Lung (tissue), 17 donors: ENCODE measurements at places on chromosomes 2 and 18. TPM values are rescaled to one million over a fixed set of nuclear protein-coding genes. Genes with fewer than 3 reads are reported as not detected.

GRCh38 chr2:240387669-240388358, 47.6 kb upstream of the GPC1 start:
- DNase-seq = peak; percentile 42

DNA sequence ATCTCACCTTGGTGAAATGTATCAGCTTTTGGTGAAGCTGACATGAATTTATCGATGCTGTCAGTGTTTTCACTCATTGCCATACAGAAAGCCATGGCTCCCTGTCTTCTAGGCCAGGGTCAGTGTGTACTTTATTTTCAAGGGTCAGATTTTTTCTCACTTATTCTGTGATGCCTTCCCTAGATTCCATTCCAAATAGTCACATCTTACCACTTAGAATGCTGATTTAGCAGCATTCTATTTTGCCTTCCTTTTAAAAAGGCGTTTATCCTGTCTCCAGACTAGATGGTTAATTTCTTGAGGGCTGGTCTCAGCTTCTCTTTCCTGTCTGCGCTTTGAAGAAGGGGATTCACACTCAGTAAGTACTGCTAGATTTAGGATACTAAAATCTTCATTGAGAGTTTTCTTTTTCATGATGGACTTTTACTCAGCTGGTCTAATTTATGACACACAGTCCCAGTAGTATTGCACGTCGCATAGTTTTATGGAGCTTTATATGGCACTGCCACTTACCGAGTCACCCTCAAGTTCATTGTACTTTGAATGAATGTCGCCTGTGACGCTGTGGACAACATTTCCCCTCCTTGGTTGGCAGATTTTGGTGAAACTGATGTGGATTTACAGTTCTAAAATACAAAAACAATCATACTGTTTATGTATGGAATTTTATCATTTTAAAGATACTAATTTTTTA, 194.0 kb downstream of the ZNF407 start:
- DNase-seq = no peak

UGT1A3 gene
- total RNA-seq = not detected

- no peak for DNase-seq
These were observed 182.0 kb downstream of the ZBTB7C start for GRCh38 chr18:48227206-48227605.

SPRED2 gene
- total RNA-seq = 36.4 TPM

GRCh38 chr2:138699421-138699820, 80.8 kb downstream of the NXPH2 start:
- no peak for DNase-seq

DNA sequence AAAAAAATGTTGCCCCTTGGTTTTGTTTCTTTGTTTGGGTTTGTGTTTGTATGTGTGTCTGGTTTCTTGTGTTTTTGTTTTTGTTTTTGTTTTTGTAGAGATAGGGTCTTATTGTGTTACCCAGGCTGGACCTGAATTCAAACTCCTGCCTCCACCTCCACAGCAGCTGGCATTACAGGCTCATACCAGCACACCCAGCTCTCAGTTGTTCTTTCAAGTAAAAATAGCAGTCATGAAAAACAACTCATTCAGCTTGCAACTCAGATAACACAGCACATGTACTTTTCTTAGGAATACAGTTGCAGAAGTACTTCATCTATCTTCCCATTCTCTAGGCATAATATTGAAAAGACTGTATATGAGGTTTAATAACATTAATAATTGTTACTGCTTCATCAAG, 37.0 kb downstream of the ZC3H8 start:
- DNase-seq = no peak

GRCh38 chr18:74251297-74252038, 40.3 kb downstream of the CYB5A start:
- DNase-seq = peak; percentile 76

- DNase-seq = no peak
These were observed 234.3 kb downstream of the ALK start for GRCh38 chr2:29687121-29687520.

DNA sequence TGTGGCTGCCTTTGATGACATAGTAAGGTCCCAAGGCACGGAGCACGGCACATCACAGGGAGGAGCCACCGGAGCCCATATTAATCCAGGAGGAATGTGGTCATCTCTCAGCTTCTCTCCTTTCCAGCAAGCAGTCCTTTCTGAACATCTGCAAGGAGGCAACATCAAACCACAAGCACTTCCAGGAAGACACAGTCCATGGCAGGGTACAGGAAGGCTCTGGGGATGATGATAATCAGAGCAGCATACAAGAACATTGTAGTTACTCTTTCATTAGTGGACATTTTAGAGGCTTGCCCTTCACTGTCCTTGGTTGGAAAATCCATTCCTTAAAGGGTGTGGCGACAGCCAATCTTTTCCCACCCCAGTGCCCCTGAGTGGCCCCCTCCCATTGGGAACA, 31.1 kb downstream of the YPEL5 start:
- no peak for DNase-seq

GRCh38 chr2:85950743-85951142, 62.0 kb upstream of the ST3GAL5 start:
- no peak for DNase-seq

C18orf54 gene
- total RNA-seq = 11.6 TPM

CDK15 gene
- 0.11 TPM for total RNA-seq

- DNase-seq = peak; percentile 79
These were observed 1.8 kb upstream of the ZEB2 start for GRCh38 chr2:144521686-144522085.

MRPS9 gene
- 21.4 TPM for total RNA-seq

DNA sequence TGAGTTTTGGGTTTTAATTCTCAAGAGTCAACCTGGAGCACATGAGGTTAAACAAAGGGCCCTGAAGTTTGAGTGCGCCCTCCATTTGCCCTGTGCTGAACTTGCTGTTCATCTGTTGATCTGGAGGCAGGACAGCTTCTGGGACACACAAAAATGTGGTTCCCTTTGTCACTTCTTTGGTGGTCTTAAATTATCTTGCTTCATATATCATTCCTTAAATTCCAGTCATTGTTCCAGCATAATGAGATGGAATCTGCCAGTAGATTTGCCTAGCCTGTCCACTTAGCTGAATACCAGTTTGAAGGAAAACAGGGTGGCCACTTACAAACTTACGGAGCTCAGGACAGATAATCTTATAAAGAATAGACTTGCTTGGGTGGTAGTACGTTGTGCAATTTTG, 916 bp downstream of the CETN1 start:
- DNase-seq = peak; percentile 66

DNA sequence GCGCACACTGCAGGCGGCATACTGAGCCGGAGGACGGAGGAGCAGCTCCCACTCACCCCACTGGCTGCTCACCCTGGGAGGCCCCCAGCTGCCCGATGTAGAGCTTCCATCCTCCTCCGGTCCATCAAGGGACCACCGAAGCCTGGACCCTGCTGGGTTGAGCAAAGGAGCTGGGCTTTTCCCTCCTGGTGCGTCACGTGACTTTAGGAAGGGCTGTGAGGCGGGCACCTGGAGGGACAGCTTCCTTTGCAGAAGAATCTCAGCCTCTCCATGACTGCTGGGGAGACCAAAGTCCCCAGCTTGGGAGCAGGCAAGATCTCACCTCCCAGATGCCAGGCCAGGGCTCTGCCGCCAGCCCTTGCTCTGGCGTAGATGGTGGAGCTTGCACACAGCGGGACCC, 102.7 kb downstream of the TWIST2 start:
- no peak for DNase-seq

GRCh38 chr2:218860950-218861381, 1.4 kb downstream of the WNT6 start:
- DNase-seq = peak; percentile 88

- peak; percentile 87 for DNase-seq
These were observed 1.8 kb upstream of the BCL11A start for GRCh38 chr2:60555066-60555782.

GRCh38 chr18:37251679-37252078, 313.9 kb downstream of the CELF4 start:
- DNase-seq = no peak

GRCh38 chr2:110843496-110843895, 111.1 kb downstream of the ACOXL start:
- DNase-seq = no peak

DNA sequence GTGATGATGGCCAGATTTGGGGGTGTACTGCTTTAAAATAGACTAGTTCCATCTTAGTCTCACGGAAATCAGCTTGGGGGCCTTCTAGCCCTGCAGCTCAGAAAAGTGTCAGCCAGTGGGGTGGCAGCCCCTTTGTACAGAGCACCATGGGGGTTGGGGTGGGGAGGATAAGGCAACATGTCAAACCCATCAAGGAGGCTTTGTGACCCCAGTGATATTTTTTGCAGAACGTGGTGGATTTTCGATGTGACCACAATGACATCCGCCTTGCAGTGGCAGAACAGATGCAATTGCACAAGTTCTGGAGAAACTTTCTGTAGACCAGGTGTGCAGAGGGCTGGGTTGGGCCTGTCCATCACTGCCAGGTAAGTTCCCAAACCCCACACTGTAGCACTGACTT, 3.0 kb upstream of the CD8A start:
- DNase-seq = no peak

DNA sequence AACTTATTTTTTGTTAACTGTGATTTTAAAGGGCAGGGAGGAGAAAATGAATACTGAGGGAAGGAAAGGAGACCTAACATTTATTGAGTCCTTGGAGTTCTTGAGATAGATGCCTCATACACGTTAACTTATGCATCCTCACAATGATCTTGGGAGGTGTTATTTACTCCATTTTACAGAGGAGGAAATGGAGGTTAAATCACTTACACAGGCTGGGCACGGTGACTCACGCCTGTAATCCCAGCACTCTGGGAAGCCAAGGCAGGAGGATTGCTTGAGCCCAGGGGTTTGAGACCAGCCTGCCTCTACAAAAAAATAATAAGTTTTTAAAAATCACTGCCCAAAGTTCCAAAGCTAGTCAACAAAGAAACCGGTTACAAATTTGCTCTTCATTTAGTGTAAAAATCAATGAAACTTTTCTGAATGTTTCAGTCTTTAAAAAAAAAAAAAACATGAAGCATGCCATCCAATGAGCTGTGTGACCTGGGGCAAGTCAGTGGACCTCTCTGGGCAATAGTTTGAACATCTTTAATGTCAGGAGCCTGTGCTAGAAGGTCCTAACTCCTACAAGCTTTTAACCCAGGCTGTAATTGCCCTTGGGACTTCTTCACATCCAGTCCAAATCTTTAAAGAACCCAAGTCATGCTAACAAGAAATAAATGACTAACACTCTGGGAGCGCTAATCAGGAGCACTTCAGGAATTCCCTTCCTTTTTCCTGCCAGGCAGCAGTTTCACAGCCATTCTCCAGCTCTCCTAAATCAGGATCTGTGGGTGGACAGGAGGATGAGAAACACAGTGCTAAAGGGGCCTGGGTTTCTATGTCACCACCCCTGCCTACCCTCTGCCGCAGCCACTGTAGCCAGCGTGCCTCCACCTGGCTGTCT, 176.4 kb downstream of the TMEM247 start:
- no peak for DNase-seq

UGT1A9 gene
- not detected for total RNA-seq

DNA sequence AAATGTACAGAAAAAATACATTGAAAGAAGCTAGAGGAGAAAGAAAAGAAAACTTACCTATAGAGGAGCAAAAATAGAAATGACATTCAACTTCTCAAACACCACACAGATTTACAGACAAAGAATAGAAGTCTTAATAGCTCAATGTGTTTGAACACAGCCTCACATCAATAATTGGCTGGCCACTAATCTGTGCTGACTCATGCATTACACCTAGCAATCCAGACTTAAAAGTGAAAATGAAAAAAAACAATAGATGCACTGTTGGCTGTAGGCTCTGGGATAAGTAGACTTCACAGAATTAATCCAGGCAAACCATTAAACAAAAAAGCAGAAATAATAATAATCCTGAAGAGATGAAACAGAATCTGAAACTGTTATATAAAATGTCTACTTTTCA, 961.3 kb upstream of the CELF4 start:
- DNase-seq = no peak

DNA sequence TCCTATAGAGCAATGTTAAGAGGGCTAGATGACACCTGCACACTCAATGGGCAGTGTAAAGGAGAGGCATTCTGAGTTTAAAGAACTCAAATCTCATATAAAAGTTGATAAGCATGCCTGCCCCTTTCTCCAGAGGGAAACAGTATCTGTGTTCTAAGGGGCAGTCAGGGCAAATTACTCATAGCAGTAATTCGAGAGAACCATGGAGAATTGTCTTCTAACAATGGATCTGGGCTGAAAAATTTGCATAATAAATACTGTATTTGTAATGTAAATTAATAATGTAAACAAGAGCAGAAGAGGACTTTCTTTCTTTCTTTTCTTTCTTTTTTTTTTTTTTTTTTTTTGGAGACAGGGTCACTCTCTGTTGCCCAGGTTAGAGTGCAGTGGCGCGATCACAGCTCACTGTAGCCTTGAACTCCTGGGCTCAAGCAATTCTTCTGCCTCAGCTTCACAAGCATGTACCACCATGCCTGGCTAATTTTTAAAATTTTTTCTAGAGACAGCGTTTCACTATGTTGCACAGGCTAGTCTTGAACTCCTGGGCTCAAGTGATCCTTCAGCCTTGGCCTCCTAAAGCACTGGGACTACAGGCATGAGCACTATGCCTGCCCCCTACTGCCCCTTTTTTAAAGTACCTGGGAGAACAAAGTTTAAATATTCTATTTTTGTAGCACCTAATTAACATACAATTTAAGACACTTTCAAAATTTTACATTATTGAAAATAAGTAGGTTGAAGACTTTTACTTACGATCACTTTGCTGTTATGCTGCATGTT, 70.6 kb downstream of the OTX1 start:
- no peak for DNase-seq

HRH4 gene
- total RNA-seq = 0.89 TPM

- DNase-seq = no peak
These were observed 102.0 kb downstream of the RIT2 start for GRCh38 chr18:43013486-43013885.

C2orf78 gene
- total RNA-seq = not detected

- DNase-seq = no peak
These were observed 614.2 kb upstream of the CDH2 start for GRCh38 chr18:28791101-28791500.

SIX3 gene
- total RNA-seq = not detected

DNA sequence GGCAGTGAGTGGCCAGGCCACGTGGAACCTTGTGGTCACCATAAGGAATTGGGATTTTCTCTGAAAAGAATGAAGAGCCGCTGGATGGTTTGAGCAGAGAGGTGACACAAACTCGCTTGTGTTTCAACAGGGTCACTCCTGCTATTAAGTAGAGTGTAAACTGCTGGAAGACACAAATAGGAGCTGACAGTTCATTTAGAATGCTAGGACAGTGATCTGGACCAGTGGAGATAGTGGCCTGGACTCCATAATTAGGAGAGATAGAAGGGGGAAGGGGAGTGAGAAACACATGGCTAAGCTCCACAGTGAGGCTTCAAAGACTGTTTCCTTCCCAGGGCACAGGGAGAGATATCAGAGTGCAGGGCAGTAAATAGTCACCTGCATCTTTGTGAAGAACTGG, 381.1 kb upstream of the ST6GAL2 start:
- no peak for DNase-seq

GRCh38 chr18:6069103-6069502, 173.8 kb upstream of the TMEM200C start:
- no peak for DNase-seq

R3HDM1 gene
- total RNA-seq = 16.7 TPM

PLB1 gene
- total RNA-seq = 8.0 TPM

CXCR1 gene
- total RNA-seq = 6.4 TPM

- peak; percentile 21 for DNase-seq
These were observed 66.7 kb upstream of the DNAJC10 start for GRCh38 chr2:182649316-182649715.

- no peak for DNase-seq
These were observed 71.6 kb downstream of the TMEM131 start for GRCh38 chr2:97924194-97924593.
